ENCODE measurements at places on chromosomes 11 and 22.

DNA sequence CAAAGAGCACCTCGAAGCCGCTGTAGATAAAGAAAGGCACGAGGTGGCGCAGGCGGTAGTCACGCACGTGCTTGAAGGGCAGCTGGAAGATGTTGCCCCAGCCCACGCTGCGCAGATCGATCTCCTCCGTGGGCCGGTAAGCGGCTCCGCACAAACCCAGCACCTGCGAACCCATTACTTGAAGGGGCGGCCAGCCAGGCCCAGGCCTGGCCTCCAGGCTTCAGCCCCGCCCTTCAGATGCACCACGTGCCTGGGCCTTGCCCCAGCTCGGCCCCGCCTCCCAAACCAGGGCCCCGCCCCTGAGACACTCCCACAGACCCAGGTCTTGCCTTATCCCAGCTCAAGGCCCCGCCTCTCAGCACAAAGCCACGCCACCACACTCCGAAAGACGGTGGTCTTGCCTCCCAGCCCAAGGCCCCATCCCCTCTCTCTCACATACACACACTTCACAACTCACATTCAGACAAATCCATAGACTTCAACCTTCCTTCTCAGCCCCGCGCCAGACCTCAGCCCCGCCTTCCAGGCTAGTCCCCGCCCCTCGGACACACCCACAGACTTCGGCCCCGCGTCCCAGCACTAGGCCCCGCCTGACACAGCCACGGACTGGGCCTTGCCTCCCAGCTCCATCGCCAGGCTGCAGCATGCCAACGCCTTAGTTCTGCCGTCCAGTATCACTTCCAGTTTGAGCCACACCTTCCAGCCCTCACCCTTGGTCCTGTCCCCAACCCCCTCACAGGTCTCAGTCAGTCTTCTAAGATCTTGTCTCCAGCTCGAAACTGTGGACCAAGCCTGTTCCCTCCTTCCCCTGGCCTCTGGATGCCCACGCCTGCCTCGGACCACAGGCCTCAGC, 7.0 kb downstream of the UNC93B1 start:
- peak; percentile 22 for DNase-seq

- no peak for DNase-seq
Observed at GRCh38 chr22:28310299-28310698, 369.3 kb downstream of the TTC28 start.

DNA sequence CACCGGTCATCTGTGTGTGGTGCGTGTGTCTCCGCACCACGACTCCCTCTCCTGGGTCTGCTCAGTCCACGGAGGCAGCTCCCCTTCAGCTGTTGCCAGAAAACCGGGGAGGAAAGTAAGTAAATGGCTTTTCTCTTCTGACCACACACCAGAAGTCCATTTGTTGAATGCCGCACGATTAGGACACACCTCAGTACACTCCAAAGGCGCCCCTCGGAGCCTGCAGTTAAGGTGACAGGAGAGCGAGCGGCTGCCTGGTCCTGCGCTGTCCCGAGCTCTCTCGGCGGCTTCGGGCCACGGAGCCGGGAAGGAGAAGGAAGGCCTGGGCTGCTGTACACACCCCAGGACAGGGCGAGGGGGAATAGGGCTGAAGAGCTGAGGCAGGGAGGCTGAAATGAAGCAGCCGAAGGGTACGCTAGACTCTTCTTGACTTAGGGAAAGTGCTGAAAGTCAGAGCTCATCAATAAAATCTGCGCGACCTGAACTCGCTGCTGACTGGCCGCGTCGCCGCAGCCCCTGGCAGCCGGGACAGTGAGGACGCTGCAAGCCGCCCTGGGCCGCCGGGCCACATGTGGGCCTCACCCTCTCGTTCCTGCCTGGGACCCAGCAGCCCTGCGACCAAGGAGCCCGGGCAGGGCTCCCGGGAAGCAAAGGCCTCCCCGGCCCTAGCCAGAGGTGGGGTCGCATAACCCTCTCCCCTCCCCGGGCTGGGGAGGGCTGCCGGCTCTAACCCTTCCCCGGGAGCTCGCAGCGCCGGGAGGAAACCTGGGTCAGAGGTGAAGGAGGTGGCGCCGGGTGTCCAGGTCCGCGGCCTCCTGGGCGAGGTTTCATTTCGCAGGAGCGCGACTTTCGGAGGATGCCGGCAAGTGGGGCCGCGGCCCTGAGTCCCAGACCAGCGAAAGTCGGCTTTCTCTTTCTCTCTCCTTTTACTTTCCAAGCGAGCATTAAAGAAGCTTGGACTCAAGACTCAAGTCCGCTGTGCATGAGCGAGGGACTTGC, 1.6 kb upstream of the PAX6 start:
- DNase-seq: no peak

DNA sequence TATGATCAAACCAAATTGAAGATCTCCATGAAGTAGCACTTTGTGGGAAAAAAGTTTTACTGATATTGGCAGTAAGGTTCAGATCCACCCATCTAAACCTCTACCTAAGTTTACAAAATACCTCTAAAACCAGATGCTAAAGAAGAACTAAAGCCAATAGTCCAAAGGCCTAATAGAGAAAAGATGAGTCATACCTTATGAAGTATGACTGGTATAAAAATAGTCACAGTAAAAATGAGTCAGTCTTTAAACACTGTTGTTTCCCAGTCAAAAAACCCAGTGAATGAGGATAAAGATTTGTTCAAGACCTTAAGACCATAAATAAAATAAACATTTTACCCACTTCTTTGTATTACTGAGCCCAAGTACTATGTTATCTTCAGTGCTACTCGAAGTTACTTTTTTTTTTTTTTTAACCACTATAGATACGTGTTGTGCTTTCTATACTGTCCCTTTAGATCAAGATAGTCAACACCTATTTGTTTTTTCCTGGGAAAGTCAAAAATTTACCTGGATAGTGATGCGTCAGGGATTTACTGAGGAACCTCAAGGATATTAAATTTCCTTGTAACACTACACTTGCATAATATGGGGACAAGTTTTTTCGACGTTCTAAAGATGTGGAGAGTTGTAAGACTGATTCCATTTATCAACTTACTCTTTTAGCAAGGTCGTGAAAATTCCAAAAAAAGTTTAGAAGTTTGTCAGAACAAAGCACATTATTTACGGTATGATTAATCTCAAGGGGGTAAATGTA, 87.3 kb downstream of the CCDC73 start:
- DNase-seq: no peak

DNA sequence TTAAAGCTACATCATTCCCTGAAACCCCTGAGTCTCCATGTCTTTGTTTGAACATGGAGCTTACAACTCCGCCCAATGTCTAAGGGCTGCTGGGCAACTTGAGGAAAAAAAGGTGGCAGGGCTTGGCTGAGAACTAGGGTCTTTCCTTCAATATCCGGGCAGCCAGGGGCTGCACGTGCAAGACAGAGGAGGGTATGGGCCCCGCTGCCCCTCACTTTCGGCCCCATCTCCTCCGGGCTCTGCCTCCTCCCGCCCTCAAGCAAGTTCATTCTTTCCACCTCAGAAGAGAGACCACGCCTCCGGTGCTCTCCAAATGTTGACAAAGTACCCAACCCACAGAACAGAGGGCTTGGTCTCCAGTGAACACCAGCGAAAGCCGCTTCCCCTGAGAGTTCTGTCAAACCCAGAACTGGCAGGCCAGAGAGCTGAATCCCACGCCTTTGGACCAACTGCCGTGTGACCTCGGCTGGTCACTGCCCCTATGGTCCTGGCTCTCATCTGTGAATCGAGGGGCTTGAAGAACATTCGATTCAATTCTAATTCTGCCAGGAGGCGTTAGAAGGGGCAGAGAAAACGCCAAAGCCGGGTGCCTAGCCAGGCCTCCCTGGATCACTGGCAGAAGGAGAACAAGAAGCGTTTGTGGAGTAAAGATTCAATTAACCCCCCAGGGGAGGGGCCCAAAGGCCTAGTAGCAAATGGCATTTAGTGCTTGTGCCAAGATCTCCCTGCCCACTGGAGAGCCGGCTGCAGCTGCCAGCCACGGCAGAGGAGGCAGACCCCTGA, 7.3 kb downstream of the PDGFB start:
- peak; percentile 48 for DNase-seq

- no peak for DNase-seq
Observed at GRCh38 chr22:19361501-19362103, 69.9 kb downstream of the HIRA start.

Data from CD4-positive, alpha-beta T cell treated with Interleukin-6 for 4 hours (primary cell).